Kidney (tissue), 22 donors: ENCODE measurements at places on chromosomes 11 and 22.

DNA sequence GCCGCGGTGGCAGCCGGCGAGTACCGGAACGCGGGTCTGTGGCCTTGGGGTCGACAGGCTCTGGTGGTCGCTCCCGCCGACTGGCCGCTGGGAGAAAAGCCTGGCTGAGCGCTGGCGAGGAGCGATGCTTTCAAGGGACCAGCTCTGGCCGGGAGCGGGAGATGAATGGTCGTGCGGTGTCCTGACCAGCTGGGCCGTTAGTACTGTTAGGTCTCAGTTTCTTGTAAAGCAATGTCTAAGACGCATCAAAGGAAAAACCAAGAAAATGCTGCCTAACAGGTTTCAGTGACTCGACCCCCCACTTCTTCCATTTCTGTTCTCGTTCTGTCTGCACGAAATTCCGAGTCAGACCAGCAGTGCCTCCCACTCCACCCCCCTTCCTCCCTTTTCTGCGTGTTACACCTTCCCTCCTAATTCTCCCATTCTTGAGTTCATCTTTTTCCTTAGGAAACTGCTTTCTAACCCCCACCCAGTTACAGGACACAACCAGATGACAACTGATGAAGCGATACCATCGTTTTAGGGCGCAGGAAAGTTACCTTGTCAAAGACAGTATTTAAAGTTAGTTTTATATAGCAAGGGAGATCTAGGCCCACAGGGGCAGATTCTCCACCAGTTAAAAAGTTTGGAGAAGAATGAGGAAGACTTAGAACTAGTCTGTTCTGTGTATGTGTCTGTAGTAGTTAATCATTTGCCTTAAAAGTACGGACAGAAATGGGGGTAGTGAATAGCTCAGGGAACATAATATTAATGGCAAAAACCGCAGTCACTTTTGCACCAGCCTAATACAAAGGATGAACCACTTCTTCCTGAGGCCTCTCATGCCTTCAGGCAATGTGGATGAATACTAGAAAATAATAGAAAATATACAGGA, 1.0 kb downstream of the CUL5 start:
- no peak for DNase-seq

- no peak for DNase-seq
These were observed 7.5 kb upstream of the C11orf65 start for GRCh38 chr11:108474664-108475463.

DNA sequence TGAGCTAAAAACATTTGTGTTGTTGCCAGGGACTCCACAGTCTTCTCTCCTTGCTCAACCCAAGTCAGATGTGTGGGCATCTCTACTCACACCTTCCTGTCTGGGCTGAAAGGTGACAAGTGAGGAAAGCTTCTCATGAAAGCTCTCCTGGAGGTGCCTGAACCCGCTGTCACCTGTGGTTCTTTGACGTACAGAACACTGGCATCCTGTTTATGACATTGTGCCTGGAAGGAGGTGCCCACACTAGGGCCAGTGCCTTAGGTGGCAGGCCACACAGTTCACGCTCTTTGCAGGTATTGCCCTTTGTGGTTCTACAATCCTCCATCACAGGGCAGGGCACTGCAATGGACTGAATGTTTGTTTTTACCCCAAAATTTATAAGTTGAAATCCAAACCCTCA, 108.5 kb downstream of the CD44 start:
- DNase-seq = no peak

- peak; percentile 84 for DNase-seq
These were observed 4.6 kb upstream of the GALR3 start for GRCh38 chr22:37818409-37819104.

GRCh38 chr11:71979602-71980001, 19.1 kb upstream of the IL18BP start:
- no peak for DNase-seq

GRCh38 chr11:118998388-118998717, 415 bp downstream of the CENATAC start:
- no peak for DNase-seq

- peak; percentile 99 for DNase-seq
These were observed at the start of gene RBM4 for GRCh38 chr11:66638177-66639065. Gene RBM4 (plus strand): TSS chr11:66638703. CDS start chr11:66639712, 1,009 bp downstream.

DNA sequence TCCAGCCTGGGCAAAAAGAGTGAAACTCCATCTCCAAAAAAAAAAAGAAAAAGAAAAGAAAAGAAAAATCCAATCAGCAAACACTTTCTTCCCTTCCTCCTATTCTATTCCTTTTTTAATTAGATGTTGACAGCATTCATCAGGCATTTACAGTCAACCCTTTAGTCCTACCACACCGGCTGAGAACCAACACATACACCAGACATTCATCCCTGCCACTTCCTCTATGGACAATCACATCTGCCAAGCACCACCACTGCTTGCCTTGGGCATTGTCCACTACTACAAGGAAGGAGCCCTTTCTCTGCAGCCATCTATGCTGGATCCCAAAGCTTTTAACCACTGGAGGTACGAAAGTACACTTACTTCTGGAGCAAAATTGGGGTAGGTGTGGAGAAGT, 9.4 kb upstream of the SLN start:
- no peak for DNase-seq

GRCh38 chr11:72897506-72897905, 83.3 kb downstream of the ATG16L2 start:
- DNase-seq = no peak

- peak; percentile 64 for DNase-seq
These were observed 39.2 kb upstream of the SLC36A4 start for GRCh38 chr11:93236741-93237675.

GRCh38 chr11:129853518-129854231, 38.0 kb downstream of the TMEM45B start:
- no peak for DNase-seq

DNA sequence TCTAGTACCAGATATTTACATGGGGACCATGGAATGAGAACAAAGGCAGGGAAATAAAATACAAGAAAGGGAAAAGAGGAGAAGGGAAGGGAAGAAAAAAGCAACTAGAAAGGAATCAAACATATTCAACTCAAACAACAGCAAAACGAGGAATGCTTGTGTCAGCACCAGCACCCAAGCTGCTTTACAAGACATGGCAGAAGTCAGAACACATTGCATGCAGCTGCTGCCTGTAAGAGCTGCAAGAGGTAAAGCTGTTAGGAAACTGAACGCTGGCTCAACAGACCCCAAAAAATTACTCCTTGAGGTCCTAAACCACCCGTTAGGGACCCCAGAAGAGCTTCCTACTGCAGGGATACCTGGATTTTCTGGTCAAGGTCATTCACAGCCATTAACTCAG, 296.9 kb downstream of the OPCML start:
- DNase-seq = no peak

DNA sequence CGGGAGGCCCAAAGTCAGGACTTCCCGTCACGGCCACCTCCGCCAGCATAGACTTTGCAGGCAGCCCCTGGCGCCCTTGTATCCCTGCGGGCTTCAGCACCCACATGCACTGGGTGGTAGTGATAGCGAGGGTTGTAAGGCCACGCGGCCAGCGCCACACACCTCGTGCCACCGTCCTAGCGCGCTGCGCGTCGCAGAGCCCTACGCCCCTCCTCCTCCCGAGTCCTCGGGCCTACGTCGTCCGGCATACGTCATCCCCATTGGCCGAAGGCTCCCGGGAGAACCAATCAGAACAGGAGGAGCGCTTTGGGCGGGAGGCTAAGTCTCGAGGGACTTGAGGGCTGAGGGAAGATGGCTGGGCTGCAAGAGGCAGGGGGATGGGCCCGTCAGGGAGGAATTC, 1.3 kb upstream of the BTBD18 start:
- no peak for DNase-seq

DNA sequence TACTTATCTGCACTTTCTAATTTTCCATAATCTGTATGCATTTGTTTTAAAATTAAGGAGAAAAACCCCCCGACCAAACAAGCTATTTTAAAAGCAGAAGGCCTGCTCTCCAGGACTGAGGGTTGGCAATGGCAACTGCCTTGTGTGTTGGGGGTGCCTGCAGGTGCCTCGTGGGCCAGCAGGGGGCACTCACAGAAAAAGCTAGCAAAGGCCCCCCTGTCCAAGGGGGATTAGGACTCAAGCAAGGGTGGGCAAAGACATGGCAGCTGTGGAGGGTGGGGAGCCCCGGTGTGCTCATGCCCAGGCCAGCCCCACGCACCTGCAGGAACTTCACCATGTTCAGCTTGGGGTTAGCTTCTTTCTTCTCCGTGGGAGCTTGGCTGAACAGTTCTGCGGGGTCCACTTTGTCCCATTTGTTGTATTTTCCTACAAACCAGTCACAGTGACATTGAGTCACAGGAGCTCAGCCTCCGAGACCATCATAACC, 10.3 kb downstream of the TOP3B start:
- DNase-seq = peak; percentile 38

DNA sequence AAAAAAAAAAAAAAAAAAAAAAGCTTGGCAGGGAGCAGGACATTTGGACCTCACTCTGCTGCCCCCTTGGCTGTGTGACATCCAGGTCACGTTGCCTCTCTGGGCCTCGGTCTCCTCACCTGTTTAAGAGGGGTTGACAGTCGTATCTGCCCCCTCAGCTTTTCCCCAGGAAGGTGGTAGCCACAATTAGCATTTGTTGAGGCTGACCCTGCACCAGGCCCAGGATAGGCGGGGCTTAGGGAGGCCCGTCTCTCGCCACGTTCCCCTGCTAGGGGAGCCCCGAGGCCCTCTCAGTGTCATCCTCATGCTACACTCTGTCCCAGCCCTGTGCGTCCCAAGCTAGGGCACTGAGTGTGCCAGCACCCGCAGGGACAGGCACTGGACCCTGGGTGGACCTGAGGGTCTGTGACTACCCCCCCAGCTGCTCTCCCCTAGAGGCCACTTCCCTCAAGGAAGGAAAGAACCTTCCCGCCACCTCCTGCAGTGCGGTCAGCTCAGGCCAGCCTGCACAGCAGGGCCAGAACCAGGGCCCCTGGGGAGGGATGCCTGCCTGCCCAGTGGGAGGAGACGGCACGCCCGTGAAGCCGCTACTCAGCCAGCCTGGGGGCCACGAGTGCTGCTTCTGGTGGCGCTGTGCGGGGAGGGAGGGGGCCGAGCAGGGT, 38.5 kb upstream of the PPARA start:
- no peak for DNase-seq

DNA sequence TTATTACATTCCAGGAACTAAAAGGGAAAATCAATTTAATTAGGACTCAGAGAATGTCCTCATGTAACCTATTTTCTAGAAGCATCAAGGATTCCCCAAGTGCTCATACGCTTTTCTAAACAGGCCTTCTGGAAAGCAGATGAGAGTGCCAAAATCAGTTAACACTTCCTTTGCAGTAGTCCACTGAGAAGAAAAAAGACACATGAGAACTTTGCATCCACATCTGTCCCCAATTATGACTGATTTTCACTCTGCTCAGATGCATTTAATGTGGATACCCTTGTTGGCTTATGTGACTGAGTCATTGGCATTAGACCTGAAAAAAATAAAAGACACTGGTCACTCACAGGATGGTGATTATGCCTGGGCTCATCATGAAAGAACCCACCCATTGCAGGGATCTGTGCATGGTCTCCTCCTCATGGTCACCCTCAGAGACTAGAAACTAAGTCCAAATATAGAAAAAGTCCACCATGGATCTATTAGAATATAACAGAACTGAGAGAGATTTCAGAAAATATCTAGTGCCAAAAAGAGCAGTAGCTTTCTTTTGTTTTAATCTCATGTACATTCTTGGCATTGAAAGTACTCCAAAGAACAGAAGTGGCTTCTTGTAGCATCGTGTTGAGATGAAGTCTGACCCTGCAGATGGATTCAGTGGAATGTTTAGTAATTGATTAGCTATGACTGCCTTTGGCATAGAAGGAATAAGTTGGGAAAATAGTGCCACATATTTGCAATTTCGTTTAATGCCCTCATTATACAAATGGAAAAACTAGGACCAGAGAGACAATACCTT, 48.8 kb upstream of the FIBIN start:
- no peak for DNase-seq

- peak; percentile 58 for DNase-seq
These were observed 324.8 kb downstream of the MN1 start for GRCh38 chr22:27476729-27477128.

DNA sequence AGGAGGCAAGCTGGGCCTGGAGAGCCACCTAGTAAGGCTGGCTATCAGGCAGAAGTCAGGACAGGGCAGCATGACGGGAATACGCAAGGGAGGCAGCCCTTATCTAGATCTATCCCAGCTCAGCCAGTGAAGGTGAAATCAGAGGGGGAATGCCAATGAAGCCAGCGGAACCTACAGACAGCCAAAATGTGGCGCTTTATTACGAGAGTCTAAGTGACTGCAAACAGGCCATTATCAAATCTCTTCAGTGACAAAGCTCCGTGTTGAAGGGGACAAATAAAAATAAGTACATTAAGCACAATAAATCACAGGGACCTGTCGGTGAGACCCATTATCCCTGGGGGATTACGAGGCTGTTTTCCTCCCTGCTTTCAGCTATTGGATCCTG, 22.8 kb downstream of the LARGE1 start:
- no peak for DNase-seq

DNA sequence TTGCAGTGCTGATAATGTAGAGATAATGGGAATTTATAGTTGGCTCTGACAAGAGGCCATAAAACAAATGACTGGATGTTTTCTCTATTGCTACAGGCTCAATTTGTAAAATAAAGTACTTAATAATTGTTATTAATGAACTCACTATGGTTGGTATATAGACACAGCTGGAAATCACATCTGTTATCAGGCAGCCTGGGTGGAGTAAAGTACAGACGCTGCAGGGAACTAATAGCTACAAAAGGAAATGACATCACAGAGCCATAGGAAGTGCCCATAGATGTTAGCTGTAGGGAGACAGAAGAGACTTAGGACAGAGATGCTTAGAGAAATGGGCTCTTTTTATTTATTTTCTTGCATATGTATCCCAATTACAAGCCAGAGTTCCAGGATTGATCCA, 81.0 kb upstream of the SNX19 start:
- DNase-seq = no peak

DNA sequence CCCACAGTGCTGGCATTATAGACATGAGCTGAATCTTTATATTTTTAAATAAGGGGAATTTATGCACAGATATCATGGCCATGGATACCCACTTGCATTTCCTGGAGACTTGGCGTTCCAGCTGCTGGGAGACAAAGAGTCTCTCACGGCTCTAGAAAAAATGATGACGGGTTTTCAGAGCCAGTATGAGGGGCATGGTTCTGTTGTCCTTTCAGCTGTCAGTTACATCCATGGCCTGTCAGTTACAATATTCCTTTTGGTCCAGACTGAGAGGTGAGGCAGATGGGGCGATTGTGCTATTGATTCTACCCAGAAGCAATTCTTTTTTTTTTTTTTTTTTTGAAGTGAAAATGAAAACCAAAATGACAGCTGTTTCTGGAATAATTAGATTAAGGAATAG, 29.7 kb downstream of the USH1C start:
- DNase-seq = no peak

DNA sequence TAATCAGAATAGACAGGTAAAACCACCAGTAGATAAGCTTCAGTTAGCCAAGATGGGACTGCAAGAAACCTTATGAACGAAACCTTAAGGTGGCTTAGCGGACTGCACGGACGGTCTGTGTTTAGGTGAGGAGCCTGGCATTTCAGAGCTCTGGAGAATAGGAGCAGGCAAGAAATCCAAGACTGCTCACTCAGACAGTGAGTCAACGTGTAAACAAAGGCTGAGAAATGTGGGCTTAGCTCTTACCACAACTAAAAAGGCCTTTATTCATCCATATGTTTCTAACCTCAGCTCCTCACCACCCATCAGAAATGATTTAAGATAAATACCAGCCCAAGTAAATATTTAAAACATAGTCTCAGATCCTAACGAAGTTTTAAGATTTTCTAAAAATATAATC, 657.7 kb downstream of the OPCML start:
- no peak for DNase-seq

- peak; percentile 77 for DNase-seq
These were observed 5.8 kb upstream of the MIEF1 start for GRCh38 chr22:39496131-39496838.

- DNase-seq = no peak
These were observed 77.1 kb upstream of the IGLL5 start for GRCh38 chr22:22810471-22810870.
